ENCODE measurements at places on chromosomes 1 and 21.

DNA sequence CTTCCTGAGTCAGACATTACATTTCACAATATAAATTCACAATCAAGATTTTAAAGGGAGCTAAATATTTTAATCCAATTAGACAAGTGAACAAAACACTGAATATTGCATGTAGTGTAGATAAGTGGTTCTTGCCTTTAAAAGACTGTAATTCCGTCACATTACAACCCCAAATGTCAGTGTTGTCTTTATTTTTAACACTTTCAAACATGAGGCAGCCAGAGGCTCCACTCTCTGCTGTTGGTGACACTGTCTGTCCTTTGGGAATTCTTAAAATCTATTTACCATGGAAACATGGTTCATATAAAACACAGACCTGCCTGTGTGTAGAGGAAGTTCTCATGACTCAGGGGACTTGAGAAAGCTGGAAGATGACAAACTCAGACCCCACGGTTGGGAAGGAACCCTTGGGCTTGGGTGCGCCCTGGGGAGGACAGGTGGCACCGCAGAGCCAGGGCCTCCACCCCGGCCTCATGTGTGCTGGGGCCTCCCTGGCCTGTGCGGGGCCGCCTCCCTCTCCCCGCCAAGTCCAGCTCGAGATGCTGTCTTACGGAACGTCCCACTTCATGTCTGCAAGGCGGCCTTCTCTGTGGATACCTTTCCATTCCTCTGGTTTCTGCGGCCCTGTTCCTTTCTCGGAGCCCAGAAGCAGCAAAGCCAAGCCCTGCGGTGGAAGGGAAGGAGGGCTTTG, 239.0 kb downstream of the SDCCAG8 start:
- no peak for DNase-seq

DNA sequence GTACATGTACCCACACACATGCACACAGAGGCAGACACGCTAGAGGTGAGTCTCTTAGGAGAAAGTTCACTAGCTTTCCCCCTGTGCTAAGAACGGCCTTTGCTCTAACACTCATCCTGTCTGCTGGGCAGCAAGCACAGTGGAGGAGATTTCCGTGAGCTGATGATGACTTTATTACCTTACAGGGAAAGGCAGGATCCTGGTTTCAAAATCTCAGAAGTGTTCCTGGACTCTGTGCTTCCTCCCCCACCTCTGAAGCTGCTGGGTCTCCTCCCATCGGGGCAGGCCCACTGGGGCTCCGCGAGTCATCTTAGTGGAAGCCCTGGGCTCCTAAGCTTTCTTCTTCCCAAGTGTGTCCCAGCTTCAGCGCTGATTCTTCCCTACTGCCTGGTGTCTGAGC, 2.7 kb downstream of the FAM3B start:
- no peak for DNase-seq

DNA sequence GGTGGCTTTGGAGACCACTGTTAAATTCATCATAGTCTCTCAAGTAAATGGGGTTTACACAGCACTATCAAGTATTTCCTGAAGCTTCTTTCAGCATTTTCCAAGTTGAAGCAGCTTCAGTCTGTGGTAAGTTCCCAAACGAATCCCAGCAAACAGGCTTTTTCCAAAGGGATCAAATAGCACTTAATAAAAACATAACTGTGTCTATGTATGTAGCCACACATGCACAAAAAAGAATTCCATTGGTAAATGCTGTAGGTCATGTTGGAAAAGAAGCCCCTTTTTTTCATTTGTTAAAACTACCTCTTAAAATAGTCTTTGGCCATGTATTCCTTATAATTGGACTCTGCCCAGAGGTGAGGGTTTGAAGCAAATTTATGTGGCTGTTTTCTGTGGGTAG, 69.8 kb downstream of the HHAT start:
- no peak for DNase-seq

DNA sequence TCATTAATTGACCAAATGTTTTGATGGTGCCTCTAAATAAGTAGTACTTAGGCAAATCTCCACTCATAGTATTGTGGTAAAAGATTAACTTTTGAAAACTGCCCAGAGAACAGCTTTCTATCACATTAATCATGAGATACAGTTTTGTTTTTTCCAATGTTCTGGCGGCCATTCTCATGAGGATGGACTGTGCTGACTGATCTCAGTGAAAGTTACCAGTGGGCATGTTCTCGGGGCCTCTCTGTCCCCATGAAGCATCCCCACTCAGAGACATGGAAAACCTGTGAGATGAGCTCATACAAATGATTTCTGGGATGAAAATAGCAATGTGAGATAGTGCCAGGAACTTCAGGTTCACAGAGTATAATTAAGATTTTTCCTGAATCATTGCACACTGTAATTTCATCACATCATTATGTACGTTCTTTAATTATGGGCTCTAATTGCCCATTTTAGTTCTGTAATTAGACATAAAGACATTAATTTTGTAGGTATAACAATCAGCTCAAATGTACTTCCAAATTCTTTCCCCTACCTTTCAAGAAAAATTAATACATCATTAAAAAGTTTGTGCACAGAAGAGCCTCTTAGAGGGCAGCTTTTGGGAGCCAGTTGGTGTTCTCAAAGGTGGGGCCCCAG, 40.5 kb downstream of the DDR2 start:
- no peak for DNase-seq

DNA sequence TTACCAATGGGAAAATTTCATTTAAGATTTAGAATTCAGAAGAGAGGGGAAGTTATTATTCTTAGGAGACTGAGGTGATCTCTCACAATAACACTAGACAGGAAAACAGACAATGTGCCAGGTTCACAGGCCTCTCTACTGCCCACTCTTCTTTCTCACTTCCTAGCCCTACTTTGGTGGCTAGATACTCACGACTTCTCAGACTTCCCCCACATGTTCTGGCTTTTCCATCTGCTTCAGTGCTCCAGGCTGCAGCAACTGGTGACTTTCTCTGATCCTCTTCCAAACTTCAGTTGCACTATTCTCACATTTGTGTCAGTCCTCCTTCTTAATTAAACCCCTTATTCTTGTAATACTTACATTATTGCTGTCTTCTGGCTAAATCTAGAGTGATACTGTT, 208.7 kb upstream of the KCTD3 start:
- DNase-seq = no peak

DNA sequence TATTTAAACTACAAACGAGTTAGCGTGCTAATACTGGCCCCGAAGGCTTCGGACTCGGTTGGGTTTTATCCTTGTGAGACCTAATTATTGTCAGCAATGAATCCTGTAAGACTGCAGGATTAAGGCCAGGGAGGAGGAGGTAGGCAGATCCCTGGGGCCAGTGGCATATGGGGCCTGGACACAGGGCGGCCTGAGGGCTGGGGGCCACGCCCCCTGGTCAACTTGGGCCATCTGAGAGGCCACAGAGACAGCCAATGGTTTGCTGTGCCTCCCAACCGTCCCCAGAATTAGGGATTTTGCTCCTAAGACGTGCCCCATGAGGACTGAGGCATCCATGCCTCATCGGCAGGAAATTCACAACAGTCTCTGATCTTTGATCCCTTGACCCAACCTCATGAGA, 31.1 kb upstream of the DISP3 start:
- DNase-seq = no peak

DNA sequence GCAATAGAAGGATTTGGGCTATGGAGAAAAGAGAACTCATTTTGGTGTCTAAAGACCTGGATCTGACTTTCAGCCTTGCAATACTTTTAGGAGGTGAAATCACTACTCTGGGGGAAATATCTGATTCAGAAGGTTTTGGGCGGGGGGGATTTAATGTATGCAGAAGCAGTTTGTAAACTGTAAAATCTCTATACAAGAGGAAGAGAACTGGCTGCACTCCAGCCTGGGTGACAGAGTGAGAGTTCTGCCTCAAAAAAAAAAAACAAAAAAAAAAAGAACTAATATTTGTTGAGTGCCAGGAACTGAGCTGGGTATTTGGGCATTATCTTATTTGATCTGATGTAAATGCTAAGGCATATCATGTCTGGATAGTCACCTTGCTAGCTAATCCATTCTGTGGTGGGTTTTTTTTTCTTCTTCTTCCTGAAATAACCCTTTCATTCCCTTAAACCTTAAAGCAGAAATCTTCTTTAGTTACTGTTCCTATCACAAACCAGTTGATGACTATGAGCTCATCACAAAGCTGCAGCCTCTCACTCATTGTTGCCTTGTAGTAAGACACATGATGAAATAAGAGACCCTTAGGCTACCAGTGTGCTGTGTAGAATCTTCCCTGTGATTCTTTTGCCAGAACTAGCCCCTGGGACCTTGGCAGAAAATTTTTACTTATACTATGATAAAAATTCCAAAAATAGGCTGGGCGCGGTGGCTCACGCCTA, 35.6 kb upstream of the SLC16A1 start:
- DNase-seq = no peak

- DNase-seq = no peak
Measured at GRCh38 chr1:203129501-203130231, 2.1 kb downstream of the ADORA1 start.

DNA sequence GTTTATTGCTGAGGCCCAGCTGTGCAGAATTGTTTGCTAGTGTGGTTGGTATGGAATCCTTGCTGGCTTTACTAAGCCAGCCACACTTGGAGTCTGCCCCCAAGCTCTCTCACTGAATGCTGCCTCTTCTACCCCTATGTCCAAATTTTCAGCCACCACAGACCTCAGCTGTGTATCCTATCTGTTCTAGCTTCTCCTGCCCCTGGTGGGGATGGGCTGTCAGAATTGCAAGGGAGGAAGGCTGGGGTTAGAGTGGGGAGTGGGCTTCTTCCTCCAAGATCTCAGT, 4.4 kb downstream of the NHLH1 start:
- no peak for DNase-seq

All from mesenchymal stem cell (in vitro differentiated cells and primary cell).